Activated T-helper 9 cell treated with anti-CD3 and anti-CD28 coated beads, Interleukin-2, amount 50 U/mL, for 16 hours (primary cell): ENCODE measurements at places on chromosomes 12 and 14.

DNA sequence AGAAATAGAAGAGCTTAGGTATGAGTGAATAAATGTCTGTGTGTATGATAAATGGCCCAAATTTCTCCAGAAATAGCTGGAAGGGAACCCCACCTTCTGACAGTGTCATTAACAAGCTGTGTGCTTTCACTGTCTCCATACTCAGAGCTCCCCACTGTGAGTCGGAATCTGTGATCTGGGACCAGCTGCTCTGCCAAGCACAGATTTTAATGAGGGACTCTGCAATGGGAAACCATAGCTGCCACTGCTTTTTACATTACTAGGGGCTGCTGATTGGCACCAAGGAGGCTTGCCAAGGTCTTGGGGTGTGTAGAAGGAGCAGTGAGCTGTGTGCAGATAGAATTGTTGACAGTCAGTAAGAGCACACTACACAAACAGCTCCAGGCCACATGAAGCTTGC, 244.2 kb upstream of the CCDC196 start:
- DNase-seq = no peak

- DNase-seq = no peak
Measured at GRCh38 chr12:122949816-122950675, 16.2 kb downstream of the ABCB9 start.

DNA sequence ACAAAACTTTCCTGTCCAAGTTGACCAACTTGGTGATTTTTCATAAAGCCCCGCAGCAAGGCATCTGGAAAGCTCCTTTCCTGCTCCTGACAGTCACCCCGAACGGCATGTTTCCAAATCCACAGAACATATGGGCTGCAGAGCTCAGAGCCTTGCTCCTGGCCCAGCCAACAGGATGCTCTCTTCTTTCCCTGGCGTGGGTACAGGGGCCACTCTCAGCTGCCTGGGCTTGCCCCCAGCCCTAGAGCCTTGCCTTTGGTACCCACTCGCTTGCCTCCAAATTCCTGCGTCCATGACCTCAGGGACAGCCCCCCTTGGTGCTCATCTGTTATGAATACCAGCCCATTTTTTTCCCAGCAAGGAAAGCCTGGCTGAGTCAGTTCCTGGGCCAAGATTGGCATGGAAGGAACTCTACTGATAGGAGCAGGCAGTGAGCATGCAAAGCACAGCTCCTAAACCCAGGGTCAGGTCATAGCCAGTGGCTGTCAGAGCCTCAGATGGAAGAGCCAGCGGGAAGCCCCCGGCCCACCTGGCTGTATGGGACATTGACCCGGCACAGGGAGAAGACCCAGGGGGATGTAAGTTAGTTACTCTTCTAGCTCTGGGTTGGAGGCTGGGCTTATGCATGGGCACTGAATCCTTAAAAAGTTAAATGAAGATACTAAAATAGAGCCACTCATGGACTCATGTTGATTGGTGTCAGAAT, 105.3 kb upstream of the RTL1 start:
- no peak for DNase-seq

DNA sequence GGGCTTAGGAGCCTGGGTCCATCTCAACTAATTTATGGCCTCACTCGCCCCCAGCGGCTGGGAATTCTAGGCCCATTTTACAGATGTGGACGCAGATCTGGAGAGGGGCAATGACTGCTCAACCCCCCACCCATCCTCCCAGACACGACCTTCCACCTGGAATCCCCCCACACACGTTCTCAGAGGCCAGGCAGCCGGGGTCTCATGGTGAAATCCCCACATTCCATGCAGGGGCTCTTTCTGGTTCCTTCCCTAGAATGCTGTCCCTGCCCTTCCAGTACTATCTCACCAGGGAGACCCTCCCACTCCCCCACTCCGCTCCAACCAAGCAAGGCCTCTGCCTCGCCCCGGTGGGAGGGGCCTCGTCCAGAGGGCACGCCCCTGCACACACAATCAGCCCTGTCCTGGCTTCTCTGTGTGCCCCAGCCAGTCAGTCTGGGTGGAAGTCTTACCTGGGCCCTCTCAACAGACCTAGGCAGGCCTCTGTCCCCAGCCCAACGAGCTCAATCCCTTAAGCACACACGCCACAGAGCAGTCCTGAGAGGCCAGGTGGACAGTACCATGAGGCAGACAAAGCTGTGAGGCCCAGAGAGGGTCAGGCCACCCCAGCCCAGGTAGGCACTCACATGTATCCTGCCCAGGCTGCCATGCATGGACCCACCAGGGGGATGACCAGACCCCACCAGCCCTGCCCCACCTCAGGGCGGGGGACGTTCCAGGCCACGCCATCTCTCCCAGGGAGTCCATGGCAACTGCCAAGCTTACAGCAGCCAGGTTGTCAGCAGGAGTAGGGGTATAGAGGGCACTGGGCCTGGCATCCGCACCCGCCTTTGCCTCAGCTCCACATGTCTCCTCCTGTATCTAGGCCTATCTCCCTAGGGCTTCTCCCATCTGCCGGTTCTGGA, 1.3 kb upstream of the ANKRD9 start:
- no peak for DNase-seq

GRCh38 chr14:105088812-105089745, 23.8 kb upstream of the GPR132 start:
- no peak for DNase-seq

- no peak for DNase-seq
Measured at GRCh38 chr14:22622255-22622654, 21.9 kb downstream of the OR6J1 start.

GRCh38 chr12:53344824-53345485, 8.8 kb upstream of the SP7 start:
- DNase-seq = peak; percentile 54

GRCh38 chr12:24898606-24899005, 50.3 kb downstream of the BCAT1 start:
- no peak for DNase-seq

DNA sequence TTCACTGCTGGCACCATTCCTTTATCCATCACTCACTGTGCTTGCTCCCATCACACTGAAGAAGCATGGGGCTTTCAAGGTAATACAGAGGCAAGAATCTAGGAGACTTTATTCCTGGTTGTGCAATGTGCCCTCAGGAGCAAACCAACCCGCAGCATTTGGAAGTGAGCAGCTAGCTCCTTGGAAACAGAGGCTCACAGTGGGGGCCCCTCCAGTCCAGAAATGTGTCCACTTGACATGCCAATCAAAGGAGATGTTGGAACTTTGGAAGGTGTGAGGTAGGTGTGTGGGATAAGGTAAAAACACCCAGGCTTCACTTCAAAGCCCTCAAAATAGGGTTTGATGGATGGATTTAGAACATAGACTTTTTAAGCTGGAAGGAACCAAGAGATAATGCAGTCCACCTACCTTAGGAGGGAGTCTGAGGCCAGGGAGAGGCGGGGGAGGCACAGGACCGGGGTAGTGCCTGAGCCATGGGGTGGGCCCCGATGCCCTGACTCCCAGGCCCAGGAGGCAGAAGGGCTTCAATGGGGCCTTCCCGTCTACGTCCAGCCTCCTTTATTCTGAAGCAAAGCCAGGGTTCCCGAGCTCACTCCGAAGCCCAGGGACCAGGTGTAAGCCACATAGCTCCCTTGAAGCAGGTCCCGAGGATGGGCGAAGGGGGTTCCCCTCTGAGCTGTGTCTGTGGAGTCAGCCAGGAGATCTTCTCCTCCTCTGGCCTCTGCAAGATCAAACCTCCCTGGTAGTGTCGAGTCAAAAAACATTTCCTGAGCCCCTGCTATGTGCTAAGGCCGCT, 17.6 kb upstream of the BCL11B start:
- DNase-seq = no peak

- no peak for DNase-seq
Measured at GRCh38 chr14:98999901-99000300, 272.1 kb downstream of the BCL11B start.

DNA sequence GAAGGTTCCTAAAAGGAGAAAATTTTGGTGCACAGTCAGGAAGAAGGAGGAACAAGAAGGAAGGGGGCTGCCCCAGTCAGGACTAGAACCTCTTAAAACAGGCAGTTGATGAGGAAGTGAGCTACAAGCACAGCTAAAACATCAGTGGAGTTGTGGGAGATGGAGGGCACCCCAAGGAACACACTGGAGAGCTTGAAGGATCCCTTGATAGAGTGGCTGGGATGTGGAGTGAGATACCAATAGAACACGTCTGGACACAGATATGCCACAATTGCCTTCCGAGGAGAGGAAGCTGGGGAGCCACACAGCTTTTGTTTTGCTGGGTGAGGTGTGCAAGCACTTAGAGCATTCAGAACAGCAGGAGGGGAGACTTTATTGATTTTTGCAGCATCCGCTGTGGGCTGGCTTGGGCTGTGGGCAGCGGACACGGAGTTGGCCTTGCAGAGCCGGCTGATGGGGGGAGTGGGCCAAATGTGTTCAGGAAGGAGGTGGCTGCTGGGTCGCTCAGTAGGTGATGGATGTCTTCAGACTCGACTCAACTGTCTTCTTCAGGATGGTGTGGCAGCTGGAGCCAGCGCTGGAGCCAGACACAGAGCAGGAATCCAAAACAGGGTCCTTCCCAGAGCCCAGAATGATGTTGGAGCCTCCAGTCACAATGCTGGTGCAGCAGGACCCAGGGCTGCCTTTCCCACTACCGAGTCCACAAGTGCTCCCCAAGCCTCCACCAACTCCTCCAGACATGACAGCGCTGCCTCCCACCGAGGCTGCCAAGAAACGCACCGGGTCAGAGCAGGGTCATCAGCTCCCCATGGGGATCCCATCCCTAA, 4.7 kb upstream of the KRT79 start:
- no peak for DNase-seq

GRCh38 chr14:52179141-52179790, 88.2 kb upstream of the PTGDR start:
- DNase-seq = no peak

DNA sequence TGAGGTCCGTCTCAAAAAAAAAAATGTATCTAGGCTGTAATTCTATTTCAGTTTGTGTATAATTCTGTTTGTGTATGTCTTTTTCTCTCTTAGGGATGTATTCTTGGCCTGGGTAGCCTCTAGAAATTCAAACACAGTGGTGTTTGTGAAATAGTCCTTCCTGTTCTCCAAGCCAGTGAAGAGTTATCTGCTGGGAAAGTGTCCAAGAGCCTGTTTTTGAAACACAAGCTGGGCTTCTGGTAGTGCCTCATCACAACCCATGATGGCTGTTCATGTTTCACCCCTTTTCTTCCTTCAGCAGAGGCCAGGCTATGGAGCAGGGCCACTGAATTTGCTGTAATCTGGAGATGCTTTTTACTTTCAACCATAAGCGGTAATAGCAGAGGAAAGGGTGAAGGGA, 14.7 kb downstream of the METTL3 start:
- no peak for DNase-seq

DNA sequence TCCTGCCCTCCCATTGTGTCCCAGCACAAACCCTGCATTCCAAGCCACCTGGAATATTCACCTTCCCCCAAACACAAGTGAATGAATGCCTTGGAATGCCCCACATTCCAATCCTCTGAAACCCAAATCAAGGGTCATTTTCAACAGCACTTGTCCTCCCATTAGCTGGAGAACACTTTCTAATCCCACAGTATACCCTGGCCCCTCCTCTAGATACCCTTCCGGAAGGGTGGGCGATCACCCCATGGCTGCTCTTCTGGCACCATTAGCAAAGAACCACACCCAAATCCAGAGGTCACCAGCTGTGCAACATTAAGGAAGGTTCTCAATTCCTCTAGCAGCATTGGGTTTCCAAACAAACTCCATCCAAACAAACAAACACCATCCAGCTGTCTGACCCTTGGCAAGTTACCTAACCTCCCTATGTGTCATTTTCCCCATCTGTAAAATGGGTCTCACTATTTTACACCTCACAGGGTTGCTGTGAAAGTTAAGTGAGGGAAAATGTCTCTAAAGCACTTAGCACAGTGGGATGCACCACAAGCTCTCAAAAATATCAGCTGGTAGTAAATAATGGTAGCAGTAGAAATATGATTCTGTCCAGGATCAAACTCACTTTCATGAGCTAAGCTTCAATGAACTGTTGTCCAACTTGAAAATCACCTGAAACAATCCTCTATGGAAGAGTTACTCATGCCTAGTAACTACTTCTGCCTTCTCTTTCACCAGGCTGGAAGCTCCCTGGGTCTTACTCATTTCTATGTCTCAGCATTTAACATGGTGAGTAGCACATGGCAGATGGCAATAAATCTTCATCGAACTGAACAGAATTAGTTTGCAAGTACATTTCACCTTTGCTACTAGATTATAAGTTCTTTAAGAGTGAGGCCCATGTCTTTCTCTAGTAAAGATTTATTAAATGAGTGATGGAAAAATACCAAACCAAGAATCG, 5.3 kb downstream of the NUAK1 start:
- no peak for DNase-seq

GRCh38 chr12:124681779-124682391, 114.5 kb upstream of the NCOR2 start:
- no peak for DNase-seq

DNA sequence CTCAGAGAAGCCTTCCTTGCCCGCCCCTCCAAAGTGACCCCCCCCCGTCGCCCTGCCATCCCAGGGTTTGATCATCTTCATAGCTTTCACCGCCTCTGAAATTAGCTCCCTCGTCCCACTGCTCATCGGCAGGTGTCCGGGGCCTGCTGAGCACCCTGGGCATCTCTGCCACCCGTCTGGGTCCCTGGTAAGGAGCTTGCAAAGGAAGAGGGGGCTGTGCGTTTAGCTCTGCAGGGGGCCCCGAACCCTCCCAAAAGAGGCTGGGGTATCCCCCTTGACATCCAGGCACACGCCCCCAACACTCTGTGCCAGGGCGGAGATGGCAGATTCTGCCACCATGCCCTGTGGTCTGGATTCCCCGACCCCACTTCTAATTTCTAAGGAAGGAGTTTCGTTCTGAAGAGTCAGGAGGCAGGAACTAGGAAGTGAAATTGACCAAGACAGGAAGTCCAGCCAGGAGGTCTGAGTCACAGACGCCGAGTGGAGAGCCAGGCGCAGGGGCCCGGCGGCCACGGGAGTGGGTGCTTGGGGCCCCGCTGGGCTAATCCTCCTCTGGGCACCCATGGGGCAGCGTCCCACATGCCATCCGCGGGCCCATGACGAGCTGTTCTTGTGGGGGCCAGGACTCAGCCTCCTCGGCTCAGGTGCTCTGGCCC, 95.7 kb downstream of the RFLNA start:
- no peak for DNase-seq

DNA sequence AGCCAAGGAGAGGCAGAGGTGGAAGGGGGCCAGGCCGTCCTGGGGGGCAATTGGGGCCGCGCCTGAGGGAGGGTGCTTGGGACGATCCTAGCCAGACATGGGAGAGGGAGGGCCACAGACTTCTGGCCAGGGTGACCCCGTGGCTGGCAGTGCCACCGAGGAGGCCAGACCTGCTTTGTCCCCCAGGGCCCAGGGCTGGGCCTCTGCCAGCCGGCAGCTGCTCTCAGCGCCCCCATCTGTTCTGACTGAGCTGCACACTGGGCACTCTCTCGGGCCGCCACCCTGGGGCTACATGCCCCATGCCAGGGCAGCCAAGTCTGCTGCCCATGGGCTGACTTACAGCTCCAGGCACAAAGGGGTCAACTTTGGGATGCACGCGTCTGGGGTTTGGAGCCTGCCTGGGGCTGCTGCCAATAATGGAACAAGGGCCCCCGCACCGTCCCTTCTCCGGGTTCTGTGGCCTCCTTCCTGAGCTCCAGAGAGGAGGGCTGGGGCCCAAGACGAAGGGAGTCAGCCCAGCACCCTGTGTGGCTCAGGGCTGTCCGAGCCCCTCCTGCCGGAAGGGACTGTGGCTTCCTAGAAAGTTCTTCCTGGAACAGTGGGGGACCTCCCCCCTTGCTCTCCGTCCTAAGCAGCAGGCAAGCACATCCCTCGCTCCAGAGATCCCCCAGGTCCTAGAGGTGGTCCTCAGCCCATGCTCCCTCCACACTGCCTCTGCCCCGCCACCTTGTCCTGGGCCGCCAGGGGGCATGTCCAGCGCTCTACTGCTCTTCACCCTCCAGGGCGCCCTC, 1.1 kb downstream of the ADSS1 start:
- DNase-seq = no peak
